ENCODE measurements at places on chromosomes 3 and 15.

GRCh38 chr3:172800156-172800555, 49.6 kb downstream of the ECT2 start:
- no peak for DNase-seq

GRCh38 chr15:66839506-66840112, 137.6 kb downstream of the SMAD6 start:
- no peak for DNase-seq

GRCh38 chr3:179734497-179735281, 81.8 kb downstream of the USP13 start:
- no peak for DNase-seq

DNA sequence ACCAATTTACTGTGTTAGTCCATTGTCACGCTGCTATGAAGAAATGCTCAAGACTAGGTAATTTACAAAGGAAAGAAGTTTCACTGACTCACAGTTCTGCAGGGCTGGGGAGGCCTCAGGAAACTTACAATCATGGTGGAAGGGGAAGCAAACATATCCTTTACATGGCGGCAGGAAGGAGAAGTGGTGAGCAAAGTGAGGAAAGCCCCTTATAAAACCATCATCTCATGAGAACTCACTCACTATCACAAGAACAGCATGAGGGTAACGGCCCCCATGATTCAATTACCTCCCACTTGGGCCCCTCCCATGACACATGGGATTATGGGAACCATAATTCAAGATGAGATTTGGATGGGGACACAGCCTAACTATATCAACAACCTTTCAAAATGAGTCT, 20.2 kb downstream of the USF3 start:
- DNase-seq, result no peak

GRCh38 chr15:65971741-65971995, 102.4 kb downstream of the RAB11A start:
- no peak for DNase-seq

DNA sequence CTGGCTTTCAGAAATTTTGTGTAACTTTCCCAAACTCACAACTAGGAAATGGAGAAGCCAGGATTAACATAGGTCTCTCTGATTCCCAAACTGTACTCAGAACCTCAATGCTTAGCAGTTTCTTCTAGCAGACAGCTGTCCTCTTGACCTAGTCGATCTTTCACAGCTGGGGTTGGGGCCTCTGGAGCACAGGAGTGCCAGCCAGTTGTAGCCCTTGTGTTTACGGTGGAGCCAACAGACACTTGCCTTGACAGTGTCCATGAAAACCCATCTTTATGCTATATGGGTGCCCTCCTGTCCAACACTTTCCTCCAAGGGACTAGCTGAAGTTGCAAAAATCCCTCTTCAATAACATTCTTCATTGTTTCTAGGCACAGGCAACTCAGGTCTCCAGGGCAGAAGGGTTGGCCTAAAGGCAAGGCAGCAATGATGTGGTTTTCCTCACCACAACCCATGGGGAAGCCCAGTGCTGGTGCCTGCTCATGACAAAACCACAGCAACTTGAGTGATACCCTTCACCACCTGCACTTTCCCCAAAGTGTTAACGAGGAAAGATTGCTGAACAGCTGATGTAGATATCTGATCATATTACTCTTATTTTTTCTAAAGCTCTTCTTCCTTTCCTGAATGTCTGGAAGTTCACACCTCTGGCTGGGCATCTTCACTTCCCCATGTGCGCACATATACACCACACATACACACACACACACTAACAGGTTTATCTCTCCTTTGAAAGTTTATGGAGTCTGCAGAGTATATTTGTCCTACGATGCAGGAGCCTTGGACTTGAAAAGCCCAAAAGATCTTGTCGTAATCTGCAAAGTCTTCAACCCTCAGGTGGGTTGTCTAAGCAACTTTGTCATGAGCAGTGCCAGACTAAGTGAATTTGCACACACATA, 11.0 kb upstream of the KNG1 start:
- no peak for DNase-seq

DNA sequence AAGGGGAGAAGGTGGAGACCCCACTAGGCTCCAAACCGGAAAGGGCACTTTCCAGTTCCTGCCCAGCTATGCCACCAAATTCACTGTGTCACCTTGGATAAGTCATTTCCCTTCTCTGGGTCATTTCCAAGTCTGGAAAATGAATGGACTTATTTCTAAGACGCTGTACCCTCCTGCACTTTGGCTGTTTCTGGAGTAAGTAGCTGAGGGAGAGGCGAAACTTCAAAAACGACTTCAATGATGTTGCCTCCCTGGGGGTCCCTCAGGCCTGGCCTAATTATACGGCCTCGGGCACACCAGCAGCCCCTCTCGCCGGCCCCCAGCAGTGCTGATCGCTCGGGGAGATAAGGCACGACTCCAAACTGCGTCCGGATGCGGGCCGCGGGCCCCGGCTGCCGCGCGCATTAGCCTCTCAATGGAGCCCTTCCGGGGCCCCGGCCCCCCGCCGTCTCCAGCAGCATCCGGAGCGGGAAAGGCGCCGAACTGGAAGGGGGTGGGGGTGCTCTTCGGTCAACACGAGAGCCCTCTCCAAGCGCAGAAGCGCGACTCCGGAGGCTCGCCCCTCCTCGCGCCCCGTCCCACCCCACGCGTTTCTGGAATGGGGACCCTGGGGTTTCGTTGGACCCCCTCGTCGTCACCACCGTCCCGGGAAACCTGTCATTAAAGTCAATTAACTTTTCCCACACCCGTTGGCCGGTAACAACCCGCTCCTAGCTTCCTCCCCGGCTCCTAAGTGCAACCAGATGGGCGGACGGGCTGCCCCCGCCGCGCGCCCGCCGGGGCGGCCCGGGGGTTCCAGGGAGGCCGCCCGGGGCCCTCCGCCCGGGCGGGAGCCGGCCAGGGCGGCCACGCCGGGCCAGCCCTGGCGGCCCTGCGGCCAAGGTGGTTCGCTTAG, 4.8 kb downstream of the HES1 start:
- DNase-seq, result no peak

- DNase-seq, result no peak
Measured at GRCh38 chr3:86788371-86788770, 202.6 kb downstream of the VGLL3 start.

DNA sequence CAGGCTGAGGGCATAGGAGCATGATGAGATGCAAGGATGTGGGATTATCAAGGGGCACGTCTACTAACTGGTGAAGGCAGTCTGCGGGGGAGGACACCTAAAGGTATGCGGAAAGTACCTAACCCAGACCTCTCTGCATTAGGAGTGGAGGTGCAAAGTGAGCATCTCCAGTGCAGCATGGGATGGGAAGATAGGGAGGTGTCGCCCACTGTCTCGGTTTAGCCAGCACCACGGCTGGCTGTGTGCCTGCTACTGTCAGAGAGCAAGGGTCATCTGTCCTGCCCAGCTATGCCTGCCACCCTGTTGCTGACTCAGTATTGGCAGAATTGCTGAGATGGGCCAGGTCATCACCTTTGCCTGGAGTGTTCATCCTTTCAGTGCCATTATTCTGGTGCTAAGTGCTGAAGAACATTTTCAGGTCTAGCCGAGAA, 40.1 kb downstream of the OXNAD1 start:
- no peak for DNase-seq

- no peak for DNase-seq
Measured at GRCh38 chr3:88000853-88001252, 58.0 kb downstream of the CGGBP1 start.

- no peak for DNase-seq
Measured at GRCh38 chr3:16522834-16523233, 9.3 kb upstream of the RFTN1 start.

DNA sequence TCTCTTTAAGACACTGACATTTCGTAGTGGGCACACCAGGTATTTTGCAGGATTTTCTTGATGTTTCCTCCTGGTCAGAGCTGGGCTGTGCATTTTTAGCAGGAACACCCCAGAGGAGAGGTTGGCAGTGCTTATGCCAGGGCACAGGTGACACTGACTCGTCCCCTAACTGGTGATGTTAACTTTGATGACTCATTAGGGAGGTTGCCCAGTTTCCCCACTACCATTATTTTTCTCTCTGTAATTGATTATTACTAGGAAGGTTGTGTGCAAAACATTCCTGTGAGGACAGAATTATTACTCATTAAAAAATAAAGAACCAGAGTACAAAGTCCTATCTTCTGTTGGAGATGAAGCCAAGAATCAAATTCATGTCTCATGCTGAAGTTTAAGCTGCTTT, 394.5 kb downstream of the GABRG3 start:
- no peak for DNase-seq

GRCh38 chr3:169475978-169476698, 187.4 kb downstream of the MECOM start:
- DNase-seq, result no peak

DNA sequence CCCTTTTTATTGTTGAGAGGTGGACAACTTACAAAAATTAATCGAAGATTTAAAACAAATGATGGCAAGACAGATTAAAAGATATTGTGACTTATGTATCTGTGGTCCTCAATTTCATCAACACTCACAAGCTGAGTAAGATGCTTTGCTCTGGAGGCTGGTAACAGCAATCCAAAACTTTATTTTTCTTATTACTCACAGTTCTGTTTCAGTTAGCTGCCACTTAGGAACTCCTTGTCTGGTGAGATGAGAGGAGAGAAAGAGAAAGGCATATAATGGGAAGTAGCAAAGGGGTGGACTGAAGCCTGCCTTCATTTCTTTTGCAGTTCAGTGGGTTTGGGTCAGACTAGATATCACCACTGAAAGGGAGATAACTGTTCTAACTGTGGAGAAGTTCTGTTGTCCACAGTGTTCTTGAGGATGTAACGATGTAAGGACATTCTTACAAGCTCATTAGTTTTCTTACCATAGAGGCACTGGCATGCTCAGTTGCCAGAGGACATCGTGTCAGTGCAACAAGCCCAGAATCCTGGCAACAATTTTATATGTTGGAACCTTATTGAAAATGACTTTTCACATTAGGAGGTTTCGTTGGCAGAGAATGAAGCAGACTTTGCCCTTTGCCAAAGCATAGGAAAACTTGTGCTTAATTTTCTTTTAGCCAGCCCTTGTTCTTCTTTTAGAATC, 93.6 kb downstream of the PLCL2 start:
- no peak for DNase-seq

- DNase-seq, result no peak
Measured at GRCh38 chr15:56832125-56832524, 86.3 kb upstream of the TCF12 start.

DNA sequence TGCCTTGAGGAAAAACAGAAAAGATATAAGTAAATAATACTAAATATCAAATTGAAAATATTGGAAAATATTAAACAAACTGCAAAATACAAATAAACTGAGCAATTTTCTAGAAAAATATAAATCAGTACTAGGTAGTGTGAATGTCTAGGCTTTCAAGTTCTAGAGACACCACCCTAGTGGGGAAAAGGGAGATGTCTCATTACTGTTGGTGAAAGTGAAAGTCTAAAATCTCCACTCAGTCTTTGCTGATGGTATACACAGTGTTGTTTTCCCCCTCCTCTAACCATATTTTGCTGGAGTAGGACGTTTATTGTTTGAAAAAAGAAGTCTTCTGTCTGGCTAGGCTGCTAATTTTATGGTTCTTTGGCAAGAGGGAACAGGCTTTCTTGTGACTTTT, 1368.9 kb downstream of the OTOL1 start:
- no peak for DNase-seq

DNA sequence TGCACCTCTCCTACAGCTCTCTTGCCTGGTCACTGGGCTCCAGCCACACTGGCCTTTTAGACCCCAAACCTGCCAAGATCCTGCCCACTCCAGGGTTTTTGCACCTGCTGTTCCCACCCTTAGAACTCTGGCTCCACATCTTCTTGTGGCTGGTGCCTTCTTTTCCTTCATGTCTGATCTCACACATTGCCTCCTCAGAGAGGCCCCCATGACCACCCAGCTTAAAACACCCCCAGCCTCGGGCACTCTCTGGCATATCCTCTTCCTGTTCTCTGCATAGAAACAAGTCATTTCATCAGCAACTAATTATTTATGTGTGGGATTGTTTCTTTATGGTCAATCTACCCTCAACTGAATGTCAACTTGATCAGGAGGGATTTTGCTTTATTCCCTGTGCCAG, 14.0 kb upstream of the AMOTL2 start:
- DNase-seq, result no peak

DNA sequence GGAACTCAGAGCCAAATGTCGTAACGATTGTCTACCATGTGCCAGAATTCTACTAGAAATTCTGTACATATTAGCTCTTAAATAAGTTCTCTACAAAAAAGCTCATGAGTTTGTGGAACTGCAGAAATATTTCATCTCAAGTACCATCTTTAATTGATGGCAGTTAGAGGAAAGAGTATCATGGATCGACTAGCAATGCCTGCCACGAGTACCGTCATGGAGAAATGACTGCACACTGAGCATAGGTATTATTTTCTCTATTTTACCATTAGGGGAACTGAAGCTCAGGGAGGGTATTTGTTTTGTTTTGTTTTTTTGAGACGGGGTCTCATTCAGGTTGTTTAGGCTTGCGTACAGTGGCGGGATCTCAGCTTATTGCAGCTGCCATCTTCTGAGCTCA, 2.8 kb downstream of the RPUSD3 start:
- no peak for DNase-seq

DNA sequence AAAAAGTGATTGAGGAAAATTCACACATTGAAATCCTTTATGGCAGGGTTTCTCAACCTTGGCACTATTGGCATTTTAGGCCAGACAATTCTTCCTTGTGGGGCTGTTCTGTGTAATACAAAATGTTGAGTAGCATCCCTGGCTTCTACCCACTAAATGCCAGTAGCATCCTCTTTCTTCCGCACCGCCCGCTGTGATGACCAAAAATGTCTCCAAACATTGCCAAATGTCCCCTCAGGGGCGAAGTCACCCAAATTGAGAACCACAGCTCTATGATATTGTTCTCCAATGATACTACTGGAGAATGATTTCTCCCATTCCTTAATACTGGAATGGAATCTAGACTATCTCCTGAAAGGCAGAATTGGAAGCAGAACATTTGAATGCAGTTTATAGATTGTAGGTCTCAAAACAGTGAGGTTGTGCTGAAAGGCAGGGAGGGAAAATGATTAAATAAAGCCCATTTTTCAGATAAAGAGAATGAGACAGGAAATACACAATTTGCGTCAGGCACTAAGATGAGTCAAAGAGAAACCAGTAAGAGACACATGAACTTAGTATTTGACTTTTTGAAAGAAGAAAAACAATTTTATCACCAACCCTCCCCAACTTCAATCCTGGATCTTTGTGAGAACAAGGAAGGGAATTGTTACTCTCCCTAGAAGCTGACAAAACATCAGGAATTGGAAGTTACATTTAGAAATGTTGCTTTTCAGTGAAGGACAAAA, 101.6 kb upstream of the TNIK start:
- DNase-seq, result no peak

Data from fibroblast of skin of left biceps (primary cell).